Activated CD4-positive, alpha-beta T cell treated with anti-CD3 and anti-CD28 coated beads, Interleukin-2, amount 10 ng/mL, durations not matched to agents 7 days and 5 days (primary cell): ENCODE measurements at places on chromosomes 3 and 15.

DNA sequence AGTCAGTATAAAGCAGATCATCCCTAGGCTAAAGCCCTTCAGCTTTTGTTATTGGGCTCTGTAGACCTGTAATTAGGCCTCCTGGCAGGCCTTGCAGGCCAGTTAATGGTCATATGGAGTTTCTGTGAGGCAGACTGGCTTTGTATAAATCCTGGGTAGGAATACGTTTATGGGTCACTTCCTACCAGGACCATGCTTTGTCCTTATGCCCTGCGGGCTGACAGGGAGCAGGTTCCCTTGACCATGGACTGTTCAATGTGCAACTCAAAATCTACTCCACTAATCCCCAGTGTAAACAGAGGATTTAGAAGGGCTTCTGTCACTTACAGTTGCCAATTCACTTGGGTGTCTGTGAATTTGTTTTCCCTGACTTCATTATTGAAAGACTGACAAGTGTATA, 202.7 kb upstream of the MLF1 start:
- no peaks in the 10 kb centered on the region for H3K27me3 ChIP-seq
- H3K27ac ChIP-seq = no peak overlapping the region
- no peak overlapping the region for H3K4me3 ChIP-seq
- no peak for DNase-seq
- H3K4me1 ChIP-seq = no peaks in the 10 kb centered on the region
- no peaks in the 10 kb centered on the region for H3K36me3 ChIP-seq

GRCh38 chr3:100802126-100802525, 92.8 kb downstream of the TFG start:
- no peaks in the 10 kb centered on the region for H3K36me3 ChIP-seq
- no peaks in the 10 kb centered on the region for H3K4me1 ChIP-seq
- no peak for DNase-seq
- peaks cover 18% of the 10 kb centered on the region for H3K27me3 ChIP-seq
- H3K4me3 ChIP-seq = no peak overlapping the region

DNA sequence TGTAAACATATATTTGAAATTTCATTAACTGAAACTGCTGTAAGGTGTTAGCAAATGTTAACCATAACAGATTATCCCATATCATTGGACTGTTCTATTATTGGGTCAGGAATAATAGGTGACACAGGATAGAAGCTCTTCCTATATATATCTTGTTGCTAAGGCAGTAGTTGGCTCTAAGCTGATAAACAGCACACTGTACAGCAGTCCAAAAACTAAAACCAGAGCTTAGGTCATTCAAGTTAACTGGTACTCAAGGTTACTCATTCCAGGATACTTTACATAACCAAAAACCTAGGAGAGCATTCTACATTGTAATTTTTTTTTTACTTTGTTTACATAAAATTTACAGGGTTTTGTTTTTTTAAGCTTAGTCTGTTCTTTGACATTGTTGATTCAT, 8.9 kb downstream of the DNAJC19 start:
- peaks cover 38% of the 10 kb centered on the region for H3K36me3 ChIP-seq
- no peak overlapping the region for H3K4me3 ChIP-seq
- no peaks in the 10 kb centered on the region for H3K4me1 ChIP-seq
- no peak overlapping the region for H3K27ac ChIP-seq

GRCh38 chr3:16739541-16740105, 134.4 kb upstream of the DAZL start:
- no peak overlapping the region for H3K27ac ChIP-seq
- no peak overlapping the region for H3K4me3 ChIP-seq
- peaks cover 9% of the 10 kb centered on the region for H3K27me3 ChIP-seq

DNA sequence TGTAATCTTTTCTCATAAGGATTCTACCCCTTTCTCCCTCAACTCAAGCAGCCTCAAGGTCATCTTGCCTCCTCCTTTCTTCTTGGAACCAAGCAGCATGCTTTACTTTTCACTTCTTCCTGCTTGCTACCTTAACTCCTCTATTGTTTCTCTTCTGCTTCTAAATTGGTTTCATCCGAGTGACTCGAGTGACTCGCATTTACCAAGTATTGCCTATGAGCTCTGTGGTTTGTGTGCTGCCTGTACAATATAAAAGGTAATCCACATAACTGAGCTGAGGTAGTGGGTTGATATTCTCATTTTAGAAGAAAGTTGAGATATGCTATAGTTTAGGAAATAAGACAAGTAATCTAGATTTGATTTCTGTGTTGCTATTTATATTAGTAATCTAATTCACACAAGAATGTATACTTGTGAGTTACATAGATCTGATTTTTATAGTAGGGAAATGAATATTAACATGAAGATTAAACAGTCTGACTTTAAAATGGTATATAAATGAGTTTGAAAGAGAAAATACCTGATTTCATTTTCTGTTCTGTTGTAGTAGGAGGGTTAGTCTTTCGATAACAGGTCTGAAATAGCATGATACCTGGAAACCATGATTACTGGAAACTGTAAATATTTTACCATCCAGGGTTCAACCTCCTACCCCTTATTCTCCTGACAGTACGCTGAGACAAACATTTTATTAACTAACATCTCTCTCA, 5.5 kb downstream of the HHLA2 start:
- peak; percentile 42 for DNase-seq
- peak overlapping the region; percentile 59 for H3K4me3 ChIP-seq
- H3K27me3 ChIP-seq = no peaks in the 10 kb centered on the region
- peak overlapping the region; percentile 93 for H3K27ac ChIP-seq
- H3K36me3 ChIP-seq = peaks cover 10% of the 10 kb centered on the region

GRCh38 chr3:33980252-33980651, 181.8 kb downstream of the PDCD6IP start:
- peaks cover 5% of the 10 kb centered on the region for H3K27me3 ChIP-seq
- no peaks in the 10 kb centered on the region for H3K4me1 ChIP-seq
- H3K27ac ChIP-seq = no peak overlapping the region
- no peak for DNase-seq
- no peaks in the 10 kb centered on the region for H3K36me3 ChIP-seq

- H3K27me3 ChIP-seq = peaks cover 4% of the 10 kb centered on the region
- no peak overlapping the region for H3K27ac ChIP-seq
- no peaks in the 10 kb centered on the region for H3K4me1 ChIP-seq
Observed at GRCh38 chr15:71139241-71139640, 24.0 kb downstream of the THSD4 start.

DNA sequence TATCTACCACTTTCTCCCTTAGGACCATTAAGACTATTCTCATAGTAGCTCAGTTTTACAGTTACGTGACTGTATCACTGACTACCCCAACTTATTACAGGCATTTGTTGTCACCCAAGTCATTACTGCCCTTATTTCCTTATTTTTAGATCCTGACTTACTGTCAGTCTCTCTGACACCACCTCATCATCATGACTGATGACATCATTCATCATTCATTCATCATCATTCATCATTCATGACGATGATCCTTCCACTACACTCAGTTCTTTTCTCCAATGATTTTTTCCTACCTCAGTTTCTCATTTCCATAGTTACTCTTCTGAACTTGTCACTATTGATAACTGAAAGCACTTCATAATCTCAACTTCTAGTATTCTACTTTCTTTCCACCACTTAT, 83.8 kb downstream of the ADAM10 start:
- no peak for DNase-seq
- no peaks in the 10 kb centered on the region for H3K27me3 ChIP-seq
- H3K4me1 ChIP-seq = peaks cover 6% of the 10 kb centered on the region
- H3K4me3 ChIP-seq = no peak overlapping the region
- H3K27ac ChIP-seq = no peak overlapping the region

GRCh38 chr3:33149342-33149741, 35.5 kb downstream of the CRTAP start:
- no peak for DNase-seq
- no peaks in the 10 kb centered on the region for H3K36me3 ChIP-seq
- no peaks in the 10 kb centered on the region for H3K27me3 ChIP-seq
- no peak overlapping the region for H3K4me3 ChIP-seq

GRCh38 chr3:112681822-112682325, 40.9 kb upstream of the CCDC80 start:
- DNase-seq = no peak
- H3K27ac ChIP-seq = no peak overlapping the region
- no peak overlapping the region for H3K4me3 ChIP-seq

DNA sequence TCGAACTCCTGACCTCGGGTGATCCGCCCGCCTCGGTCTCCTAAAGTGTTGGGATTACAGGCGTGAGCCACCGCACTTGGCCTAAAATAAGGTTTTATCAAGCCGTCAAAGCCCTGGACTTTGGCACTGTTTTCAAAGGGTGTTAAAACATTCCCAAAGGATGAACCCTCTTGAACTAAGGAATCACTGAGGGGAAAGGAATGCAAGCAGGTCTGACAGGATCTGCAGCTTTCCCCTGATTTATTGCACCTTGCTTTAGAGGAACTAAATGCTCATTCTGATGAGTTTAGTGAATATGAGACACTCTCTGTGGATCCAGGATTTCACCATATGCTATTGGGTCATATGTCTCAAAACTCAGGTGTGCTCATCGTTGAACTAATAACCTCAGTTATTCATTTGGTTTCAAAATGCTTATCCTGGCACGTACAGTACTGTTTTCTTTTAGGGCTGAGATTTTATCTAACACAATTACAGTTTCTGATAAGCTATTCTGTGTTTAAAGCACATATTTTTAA, 63.0 kb upstream of the TSC22D2 start:
- H3K36me3 ChIP-seq = no peaks in the 10 kb centered on the region
- no peaks in the 10 kb centered on the region for H3K4me1 ChIP-seq
- H3K4me3 ChIP-seq = no peak overlapping the region
- no peak for DNase-seq
- H3K27me3 ChIP-seq = peaks cover 7% of the 10 kb centered on the region

GRCh38 chr15:59244337-59244736, 37.7 kb downstream of the LDHAL6B start:
- peaks cover 6% of the 10 kb centered on the region for H3K4me1 ChIP-seq
- no peak overlapping the region for H3K27ac ChIP-seq
- H3K4me3 ChIP-seq = no peak overlapping the region

DNA sequence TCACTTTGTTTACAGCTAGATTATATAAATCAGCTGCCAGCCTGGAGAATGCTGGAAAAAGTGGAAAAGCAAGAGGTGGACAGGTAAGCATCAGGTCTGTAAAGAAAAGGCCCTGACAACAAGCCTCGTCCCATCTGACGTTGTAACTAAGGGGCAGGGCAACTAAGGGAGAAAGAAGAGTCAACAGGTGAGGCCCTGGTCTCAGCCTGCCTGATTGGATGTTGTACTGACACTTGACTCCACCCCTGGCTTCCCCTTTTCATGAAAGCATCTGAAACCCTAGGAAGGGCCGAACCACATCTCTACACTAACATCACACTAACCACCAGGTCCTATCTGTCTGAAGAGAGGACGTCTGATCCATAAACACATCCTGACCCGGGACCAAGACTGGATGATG, 357.6 kb upstream of the CFAP20DC start:
- no peaks in the 10 kb centered on the region for H3K36me3 ChIP-seq
- DNase-seq = no peak
- peak overlapping the region; percentile 70 for H3K27ac ChIP-seq
- H3K4me1 ChIP-seq = peaks cover 22% of the 10 kb centered on the region
- H3K4me3 ChIP-seq = no peak overlapping the region

- peaks cover 29% of the 10 kb centered on the region for H3K4me1 ChIP-seq
- DNase-seq = no peak
- no peak overlapping the region for H3K4me3 ChIP-seq
Observed at GRCh38 chr3:29279286-29279685, 1.6 kb upstream of the RBMS3 start.

DNA sequence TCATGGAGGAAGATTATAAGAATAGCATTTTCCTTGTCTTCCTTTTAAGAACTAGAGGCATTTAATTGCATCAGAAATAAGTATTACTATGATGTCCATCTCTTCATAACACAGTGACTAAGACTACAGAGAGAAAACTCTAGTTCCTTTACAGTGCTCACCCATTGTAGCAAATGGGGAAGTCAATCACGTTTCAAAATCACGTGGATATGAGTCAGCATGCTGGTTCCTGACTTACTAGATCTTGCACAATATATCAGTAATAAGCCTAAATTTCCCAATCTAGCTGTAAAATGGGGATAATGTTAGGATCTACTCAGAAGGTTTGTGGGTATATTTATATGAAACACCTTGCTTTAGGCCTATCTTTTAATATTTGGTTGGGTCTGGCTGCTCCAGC, 254.8 kb upstream of the EOMES start:
- H3K27me3 ChIP-seq = no peaks in the 10 kb centered on the region
- H3K4me3 ChIP-seq = no peak overlapping the region
- H3K4me1 ChIP-seq = no peaks in the 10 kb centered on the region
- no peak overlapping the region for H3K27ac ChIP-seq
- H3K36me3 ChIP-seq = no peaks in the 10 kb centered on the region
- DNase-seq = no peak
